Chondrocyte (in vitro differentiated cells): ENCODE measurements at places on chromosomes 16 and 17. TPM values are rescaled to one million over a fixed set of nuclear protein-coding genes. Genes with fewer than 3 reads are reported as not detected.
A peak's percentile ranks its signal among the peaks of the same experiment; 100 is the strongest.

Gene AMZ2
- total RNA-seq = 66.5 to 80.4 TPM (median 78.2 TPM) in 3 replicates

Gene ACAP1
- total RNA-seq = 2.9 to 6.8 TPM (median 3.7 TPM) in 3 replicates

Gene HOXB8
- not detected in 3 replicates for total RNA-seq

Gene SLFN5
- 36.2 to 90.5 TPM (median 89.4 TPM) in 3 replicates for total RNA-seq

Gene GRAP
- 0.13 to 0.35 TPM in 2 of 3 replicates, not detected in the other for total RNA-seq

GRCh38 chr17:83080858-83081683 lies 1.7 kb downstream of the METRNL start:
- H3K4me1 ChIP-seq = peaks cover 42% of the 10 kb centered on the region
- no peaks in the 10 kb centered on the region for H3K27me3 ChIP-seq
- peak overlapping the region; percentile 70 for H3K4me3 ChIP-seq
- H3K36me3 ChIP-seq = no peaks in the 10 kb centered on the region
- DNase-seq = no peak

- no peaks in the 10 kb centered on the region for H3K36me3 ChIP-seq
- no peaks in the 10 kb centered on the region for H3K27me3 ChIP-seq
- peaks cover 18% of the 10 kb centered on the region for H3K4me1 ChIP-seq
- H3K27ac ChIP-seq = no peak overlapping the region
- no peak overlapping the region for H3K4me3 ChIP-seq
These were observed 122.2 kb downstream of the SLC39A11 start for GRCh38 chr17:72970246-72970645.

- H3K4me3 ChIP-seq = no peak overlapping the region
- no peaks in the 10 kb centered on the region for H3K36me3 ChIP-seq
- DNase-seq = no peak
- H3K27ac ChIP-seq = no peak overlapping the region
- peaks cover 11% of the 10 kb centered on the region for H3K4me1 ChIP-seq
These were observed 8.1 kb downstream of the MYOCD start for GRCh38 chr17:12673788-12674187.
